ENCODE measurements at places on chromosomes 3 and 15.

GRCh38 chr3:97647441-97647982, 117.0 kb upstream of the ARL6 start:
- DNase-seq: no peak

- DNase-seq: no peak
Observed at GRCh38 chr3:94210256-94210655, 147.4 kb downstream of the NSUN3 start.

DNA sequence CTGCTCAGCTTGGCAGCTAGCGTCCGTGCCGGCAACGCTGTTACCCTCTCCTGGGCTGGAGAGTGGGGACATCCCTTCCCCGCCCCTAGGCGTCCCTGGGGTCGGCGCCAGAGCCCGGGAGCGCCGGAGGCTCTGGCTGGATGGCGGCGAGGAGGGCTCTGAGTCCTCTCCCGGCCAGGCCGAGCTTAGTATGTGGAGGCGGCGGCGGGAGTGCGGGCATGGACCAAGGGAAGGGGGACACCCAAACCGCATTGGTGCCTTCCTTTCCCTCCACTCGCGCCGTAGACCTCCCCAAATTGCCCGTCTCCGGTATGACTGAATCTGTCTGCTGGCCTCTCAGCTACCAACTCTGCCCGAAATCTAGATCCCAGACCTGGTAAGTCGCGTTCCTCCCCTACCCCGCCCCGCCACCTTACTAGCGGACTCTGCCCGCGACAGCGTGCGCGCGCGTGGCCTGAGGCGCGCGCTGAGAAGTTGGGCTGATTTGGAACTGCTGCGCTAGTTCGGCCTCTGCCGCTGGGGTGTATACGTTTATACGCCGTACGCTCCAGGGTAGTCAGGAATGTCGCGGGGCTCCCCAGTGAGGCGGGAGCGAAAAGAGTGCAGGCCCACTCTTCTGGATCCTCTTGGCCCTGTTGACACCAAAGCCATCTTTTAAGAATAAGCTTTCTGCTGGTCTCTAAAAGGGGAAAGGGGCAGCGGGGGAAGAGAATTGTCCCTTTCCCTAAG, 12.2 kb downstream of the ZIC1 start:
- DNase-seq: peak; percentile 12

DNA sequence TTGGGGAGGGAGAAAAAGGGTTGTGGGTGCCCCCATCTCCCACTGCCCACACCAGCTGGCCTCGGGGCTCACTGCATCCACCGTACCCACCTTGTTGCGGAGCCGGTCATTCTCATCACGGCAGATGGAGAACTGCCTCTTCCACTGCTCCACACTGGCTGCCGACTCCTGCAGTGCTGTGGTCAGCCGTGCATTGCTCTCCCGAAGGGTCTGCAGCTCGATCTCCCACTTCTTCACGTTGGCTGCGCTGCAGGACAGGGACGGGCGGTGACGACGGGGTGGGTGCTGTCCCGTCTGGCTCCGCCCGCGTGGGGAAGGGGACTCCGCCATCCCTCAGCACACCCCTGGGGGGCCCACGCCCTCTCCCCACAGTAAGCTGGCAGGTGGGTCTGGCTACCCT, 45.1 kb downstream of the WHAMM start:
- DNase-seq: no peak

- DNase-seq: no peak
Observed at GRCh38 chr15:63076714-63077046, 34.1 kb downstream of the TPM1 start.

GRCh38 chr3:145176907-145177306, 984.1 kb downstream of the PLOD2 start:
- DNase-seq: no peak

DNA sequence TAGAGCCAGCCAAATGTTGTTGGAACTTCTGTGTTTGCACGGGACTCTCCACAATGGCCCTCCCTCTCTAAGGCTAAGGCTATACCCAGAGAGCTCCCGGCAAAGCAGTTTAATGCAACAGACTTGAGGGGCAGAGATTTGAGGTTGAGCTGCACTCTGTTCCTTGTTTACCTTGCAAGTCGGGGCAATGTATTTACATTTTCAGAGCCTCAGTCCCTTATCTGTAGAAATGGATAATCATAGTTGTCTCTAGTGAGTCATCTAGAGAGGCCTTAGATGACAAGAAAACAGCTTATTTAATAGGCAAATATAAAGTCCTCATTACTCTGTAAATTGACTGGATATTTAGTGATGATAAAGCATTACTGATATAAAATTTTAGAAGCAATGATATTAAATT, 917.7 kb downstream of the MCTP2 start:
- no peak for DNase-seq

GRCh38 chr3:188037965-188038581, 115.9 kb upstream of the LPP start:
- DNase-seq: peak; percentile 49
